ENCODE measurements at places on chromosomes 3 and 15.

DNA sequence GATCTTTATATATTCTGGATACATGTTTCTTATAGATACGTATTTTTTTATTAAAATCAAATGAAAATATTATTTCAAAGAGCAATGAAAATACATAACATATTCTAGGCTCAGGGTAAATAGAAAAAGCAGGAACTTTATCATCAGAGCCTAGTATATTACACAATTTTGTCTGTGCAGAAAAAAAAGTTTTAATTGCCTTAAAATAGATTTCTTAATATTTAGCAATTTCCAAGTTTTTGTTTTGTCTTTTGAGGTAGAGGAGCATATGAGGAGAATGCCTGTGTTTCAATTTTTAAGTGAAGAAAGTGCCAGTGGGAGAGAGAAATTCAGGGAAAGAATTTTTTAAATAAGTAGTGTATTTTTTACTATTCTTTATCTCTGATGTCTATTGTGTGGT is 10.5 kb downstream of the CAPN7 start:
- DNase-seq: no peak

DNA sequence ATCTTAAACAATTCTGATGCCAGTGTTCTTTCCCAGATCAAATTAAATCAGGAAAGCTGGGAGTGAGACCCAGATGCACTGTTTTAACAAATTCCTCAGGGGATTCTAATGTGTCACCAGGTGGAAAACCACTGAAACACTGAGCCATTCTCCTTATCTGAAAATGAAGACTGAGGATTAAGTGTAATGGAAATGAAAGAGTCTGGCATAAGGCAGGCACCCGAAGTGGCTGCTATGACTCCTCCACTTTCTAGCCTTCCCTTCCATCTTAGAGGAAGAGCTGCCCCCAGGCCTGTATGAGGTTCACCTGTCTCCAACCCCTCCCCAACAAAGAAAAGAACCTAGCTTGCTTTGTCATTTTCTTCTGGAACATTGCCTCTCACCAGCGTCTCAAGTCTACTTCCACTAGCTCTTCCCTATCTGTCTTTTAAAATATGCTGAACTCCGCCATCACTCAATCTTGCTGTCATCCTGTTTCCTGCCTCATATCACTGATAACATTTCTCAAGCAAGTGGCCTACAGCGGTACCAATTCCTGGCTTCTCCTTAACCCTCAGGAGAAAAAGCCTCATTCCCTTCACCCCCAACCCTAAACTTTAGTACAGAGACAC is 13.7 kb upstream of the ABHD2 start:
- DNase-seq: no peak

- no peak for DNase-seq
These were observed 406.5 kb upstream of the TGFBR2 start for GRCh38 chr3:30199855-30200254.

GRCh38 chr3:160941885-160942494 is 163.2 kb downstream of the B3GALNT1 start:
- DNase-seq: peak; percentile 65

GRCh38 chr3:98691897-98692296 is 71.2 kb upstream of the ST3GAL6 start:
- no peak for DNase-seq

DNA sequence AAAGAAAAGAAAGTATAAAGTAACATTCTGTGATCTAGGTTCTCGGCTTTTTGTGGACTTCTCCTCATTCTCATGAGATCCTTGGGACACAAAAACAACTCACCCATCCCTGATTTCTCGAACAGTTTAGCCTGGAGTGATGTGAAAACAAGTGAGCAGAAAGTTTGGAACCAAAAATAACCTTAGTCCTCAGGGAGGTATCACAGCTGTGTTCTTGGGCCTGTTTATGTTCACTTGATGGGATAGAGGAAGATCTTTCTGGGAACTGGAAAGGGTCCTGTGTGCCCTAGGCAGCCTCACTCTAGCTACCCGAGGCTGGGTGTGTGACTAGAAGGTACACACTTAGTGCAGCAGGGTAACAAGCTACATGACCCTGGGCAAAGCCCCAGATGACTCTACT is 308.8 kb upstream of the PDZRN3 start:
- no peak for DNase-seq

- DNase-seq: no peak
These were observed 11.8 kb downstream of the KPNA1 start for GRCh38 chr3:122502941-122503340.

DNA sequence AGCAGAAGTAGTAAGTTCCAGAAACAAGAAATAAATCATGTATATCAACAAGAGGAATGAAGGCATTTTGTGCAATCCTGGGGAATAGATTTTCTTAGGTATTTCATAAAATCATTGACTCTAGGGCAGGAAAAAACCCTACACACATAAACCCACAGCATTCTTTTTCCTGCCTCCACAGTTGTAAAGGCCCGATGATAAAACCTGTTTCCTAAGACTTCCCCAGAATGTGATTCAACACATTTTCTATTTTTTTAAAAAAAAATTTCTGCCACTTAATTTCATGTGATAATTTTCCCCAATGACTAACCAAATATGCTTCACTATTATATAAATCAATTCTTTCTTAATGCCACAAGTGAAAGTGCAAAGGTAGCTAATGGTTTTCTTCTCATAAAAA is 407.0 kb downstream of the FHIT start:
- DNase-seq: no peak

GRCh38 chr3:118960876-118961450 is 73.7 kb downstream of the IGSF11 start:
- DNase-seq: peak; percentile 1

DNA sequence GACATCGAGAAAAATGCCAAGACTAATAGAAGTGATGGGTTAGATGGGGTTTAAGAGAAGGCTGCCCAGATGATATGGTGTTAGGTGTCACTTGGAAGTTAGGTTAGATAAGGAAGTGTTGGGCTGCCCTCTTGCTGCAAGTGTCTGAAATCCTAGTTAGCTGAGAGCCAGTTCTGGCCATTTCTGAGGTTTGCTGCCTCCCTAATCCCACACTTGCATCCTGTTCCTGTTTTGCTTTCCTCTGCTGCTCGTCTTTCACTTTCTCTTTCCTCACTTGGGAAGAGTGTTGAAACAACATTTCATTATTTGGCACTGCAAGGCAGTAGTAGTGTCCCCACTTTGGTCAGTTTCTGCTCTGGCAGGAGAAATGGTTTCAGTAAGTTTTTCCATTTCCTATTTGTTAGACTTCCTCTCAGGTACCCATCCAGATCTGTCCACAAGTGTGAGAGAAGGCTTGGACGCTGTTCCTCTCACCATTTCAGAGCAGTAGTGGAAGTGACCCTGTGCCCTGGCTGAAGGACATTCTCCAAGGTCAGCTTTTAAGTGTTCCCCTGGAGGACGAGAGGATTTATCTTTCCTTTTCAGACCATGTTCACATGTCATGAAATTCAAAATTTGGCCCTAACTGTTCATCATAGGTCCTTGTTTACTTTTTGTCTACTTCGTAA is 93.3 kb downstream of the ADAMTSL3 start:
- no peak for DNase-seq

- DNase-seq: no peak
These were observed 75.5 kb upstream of the TRA2B start for GRCh38 chr3:186013312-186013711.

- DNase-seq: no peak
These were observed 120.5 kb downstream of the TMEM266 start for GRCh38 chr15:76180321-76180720.

DNA sequence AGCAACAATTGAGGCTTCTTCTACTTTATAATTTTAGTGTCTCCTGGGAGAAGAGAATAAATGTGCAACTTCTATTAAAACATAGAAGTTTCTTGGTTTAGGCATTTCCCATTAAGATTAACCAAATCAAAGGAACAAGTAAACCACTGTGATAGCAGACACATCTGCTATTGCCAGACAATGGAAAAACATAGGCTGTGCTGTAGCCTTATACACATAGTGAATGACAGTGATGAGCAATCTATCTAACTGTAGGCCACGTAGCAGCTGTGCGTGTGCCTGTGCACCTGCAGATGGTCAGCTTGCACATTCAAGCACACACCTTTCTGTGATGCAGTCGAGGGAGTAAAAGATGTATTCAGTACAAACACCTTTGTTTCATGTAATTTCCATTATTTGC is 32.7 kb downstream of the GNB4 start:
- no peak for DNase-seq

DNA sequence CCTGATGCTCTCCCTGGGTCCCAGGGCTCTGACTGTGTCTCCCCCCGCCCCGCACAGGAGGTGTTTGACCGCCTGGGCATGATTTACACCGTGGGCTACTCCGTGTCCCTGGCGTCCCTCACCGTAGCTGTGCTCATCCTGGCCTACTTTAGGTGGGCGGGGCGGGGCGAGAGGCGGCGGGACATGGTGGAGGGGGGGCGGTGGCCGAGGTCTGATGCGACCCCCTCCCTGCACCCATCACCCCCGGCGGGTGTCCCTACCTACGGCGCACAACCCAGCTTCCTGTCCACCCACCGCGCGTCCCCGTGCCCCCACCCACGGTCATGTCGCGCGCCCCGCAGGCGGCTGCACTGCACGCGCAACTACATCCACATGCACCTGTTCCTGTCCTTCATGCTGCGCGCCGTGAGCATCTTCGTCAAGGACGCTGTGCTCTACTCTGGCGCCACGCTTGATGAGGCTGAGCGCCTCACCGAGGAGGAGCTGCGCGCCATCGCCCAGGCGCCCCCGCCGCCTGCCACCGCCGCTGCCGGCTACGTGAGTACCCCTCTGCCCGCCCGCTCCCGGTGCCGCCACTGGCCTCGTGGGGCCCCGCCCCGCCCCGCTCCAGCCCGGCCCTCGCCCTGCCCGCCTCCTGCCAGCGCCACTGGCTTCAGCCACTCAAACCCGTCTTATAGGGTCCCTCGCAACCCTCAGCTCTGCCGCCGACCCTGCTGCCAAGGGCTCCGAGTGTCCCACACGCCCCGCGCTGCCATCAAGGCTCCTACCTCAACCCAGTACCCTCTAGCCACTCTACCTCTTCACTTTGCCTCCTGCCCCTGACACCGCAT is 21.0 kb downstream of the PTH1R start:
- no peak for DNase-seq

DNA sequence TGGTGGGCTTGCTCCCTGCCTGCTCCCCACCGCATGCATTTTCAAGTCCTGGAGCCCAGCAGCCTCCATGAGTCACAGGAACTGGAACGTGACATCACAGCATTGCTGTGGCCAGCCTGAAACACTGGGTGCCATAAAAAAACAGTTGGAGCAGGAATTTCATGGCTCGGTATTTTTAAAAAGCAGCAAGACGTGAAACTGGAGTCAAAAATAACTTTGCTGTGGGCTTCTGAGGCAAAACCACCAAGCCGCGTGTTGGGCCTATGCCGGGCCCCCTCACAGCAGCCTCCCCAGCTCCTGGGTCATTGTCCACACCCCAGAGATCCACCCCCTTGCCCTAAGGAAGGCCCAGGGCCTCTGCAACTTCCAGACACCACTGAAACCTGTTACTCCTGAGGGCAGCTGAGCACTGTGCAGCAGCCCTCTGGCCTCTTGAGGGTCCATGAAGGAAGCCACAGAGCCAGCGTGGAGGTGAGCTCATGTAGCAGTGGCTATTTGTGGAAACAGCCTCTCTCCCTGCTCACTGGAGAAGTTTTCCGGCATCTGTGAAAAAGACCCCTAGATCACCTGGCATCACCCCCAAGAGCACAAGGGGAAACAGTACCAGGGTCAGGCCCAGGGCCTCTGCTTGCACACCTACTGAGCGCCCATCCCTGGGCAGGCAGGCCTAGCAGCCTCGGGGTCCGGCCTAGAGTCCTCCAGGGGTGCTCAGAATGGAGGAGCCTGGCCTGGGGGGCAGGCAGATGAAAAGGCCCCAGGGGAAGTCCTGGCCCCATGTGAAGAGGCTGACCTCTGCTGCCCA is 34.0 kb upstream of the DUSP7 start:
- no peak for DNase-seq

- DNase-seq: no peak
These were observed 108.3 kb upstream of the MME start for GRCh38 chr3:154971771-154972326.

DNA sequence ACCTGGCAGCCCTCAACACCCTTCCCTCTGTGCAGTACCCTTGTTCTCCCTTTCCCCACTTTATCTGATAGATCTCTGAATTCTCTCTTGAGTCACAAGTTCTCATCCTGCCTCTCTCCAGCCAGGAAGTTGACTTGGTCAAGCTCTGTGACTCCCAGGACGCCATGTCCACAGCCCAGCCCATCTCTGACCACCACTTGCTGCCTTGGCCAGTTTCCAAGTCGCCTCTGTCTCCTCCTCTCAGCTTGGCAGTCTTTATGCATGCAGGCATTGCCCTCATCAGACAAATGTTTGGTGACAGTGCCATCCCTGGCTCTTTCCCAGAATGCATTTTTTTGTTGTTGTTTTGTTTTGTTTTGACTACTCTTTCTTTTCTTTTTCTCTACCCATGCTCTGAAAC is 25.7 kb downstream of the ZNF35 start:
- no peak for DNase-seq

- no peak for DNase-seq
These were observed 2.7 kb downstream of the TYRO3 start for GRCh38 chr15:41561777-41562145.

DNA sequence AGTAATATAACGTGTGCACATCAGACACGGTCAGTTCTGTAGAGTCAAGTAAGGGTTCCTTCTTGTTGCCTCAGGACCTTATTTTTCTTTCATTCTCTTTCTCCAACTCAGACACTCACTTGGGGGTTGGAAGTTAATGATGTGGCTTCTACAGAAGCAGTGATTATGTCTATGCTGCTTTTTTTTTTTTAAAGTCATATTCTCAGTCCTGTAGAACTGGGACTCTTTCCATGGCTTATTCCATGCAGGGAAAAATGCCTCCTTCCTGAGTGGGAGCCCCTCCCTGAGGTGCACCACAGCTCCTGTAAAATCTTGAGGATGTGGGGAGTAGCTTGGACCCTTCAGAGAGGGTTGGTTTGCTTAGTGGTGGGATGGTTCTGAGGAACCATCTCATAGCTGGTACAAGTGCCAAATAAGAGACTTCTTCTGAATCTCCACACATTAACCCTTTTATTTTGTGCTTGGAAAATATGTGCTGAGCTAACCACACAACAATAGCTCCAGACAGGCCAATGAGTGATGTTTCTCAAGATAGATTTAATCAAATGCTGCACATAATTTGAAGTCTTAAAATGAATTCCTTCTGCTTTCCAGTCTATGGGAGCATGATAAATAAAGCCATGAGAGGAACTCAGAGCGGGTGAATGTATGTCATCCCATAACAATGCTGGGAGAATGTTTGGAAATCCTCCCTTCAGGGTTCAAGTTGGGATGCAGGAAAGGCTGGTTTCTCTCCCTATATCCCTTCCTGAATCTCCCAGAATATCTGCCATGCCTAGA is 23.3 kb upstream of the FSTL1 start:
- no peak for DNase-seq
